Activated CD4-positive, alpha-beta T cell treated with anti-CD3 and anti-CD28 coated beads, Interleukin-2, amount 50 U/mL, for 48 hours (primary cell): ENCODE measurements at places on chromosomes 6 and 20.

GRCh38 chr6:52087498-52087999, at the start of gene PKHD1:
Gene PKHD1 (minus strand): TSS chr6:52087613. CDS start chr6:52084933, 2,680 bp downstream.
- DNase-seq = no peak

DNA sequence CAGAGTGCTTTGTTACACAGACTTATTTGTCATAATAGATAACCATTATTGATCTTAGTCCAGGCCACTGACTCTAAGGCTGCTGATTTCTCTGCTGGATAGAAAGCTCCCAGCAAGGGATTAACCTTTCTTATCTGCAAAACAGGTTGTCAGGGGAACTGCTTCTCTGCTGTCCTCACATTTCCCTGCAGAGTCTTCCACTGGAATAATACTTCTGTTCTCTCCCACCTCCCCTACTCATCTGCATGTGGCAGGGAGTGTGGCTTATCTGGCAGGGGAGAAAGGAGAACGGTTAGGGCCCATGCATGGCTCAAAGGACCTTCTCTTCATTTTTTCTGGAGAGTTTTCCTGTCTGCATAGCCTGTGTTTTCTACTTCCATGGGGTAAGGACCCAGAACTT, 86.2 kb downstream of the LAMP5 start:
- DNase-seq = no peak

GRCh38 chr6:12291071-12291838, 1.1 kb downstream of the EDN1 start:
- no peak for DNase-seq

- DNase-seq = no peak
Observed at GRCh38 chr20:61285691-61286090, 33.6 kb downstream of the CDH4 start.

DNA sequence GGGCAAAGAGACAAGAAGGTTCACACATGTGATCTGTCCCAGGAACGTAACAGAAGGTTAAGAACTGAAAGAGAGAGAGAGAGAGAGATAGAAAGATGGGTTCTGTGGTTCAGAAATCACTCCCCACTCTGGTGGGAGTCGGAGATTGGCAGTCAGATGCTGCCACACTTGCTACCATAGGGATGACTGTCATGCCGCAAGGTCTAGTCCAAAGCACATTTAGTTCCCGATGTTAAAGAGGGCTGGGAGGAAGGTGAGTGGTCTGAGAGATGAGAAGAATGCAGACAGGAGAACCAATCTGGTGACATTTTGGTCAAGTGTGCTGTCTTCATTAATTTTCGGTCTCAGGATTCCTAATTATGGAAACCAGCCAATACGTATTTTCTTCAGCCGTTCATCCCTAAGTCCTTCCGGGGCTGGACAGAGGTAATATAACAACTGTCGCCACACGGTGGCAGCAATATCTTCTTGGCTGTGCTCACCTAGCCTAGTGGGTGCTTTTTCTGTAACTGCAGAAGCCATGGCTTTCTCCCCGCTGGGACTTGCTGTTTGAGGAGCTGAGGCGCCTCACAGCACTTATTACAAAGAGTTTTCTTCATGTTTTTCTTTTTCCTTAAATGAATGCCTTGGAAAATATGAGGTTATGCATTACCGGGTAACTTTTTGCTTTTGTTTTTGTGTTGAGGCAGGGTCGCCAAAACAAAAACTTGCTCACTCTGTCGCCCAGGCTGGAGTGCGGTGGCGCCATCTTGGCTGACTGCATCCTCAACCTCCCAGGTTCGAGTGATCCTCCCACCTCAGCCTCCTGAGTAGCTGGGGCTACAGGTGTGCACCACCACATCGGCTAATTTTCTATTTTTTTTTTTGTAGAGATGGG, 46.0 kb downstream of the SLC35D3 start:
- DNase-seq = peak; percentile 68

GRCh38 chr6:155628306-155628705, 172.7 kb upstream of the NOX3 start:
- DNase-seq = peak; percentile 59

- no peak for DNase-seq
Observed at GRCh38 chr20:39630215-39630908, 668.2 kb downstream of the DHX35 start.

DNA sequence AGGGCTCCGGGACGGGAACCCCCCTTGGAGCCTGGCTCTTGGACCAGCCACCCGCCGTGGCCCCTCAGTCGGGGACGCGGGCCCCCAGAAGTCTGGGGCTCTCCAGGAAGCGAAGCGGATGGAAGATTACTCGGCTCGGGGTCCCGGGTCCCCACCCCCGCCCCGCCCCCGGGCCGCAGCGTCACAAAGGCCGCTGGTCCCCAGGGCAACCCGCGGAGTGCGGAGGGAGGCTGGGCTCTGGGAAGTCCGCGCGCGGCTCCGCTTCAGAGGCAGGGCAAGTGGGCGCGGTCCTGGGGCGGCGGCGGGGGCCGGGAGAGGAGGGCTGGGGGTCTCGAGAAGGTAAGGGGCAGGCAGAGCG, at the start of gene FNDC11:
FNDC11 (plus strand) TSS at position 227 of the 358 bp plus-strand sequence. CDS start 1,505 bp downstream, outside the sequence.
- peak; percentile 37 for DNase-seq

- DNase-seq = no peak
Observed at GRCh38 chr6:71332012-71332411, 43.4 kb downstream of the OGFRL1 start.

GRCh38 chr6:125123051-125123450, 30.5 kb upstream of the TPD52L1 start:
- no peak for DNase-seq

GRCh38 chr6:14270925-14271788, 153.6 kb downstream of the CD83 start:
- DNase-seq = peak; percentile 74

- DNase-seq = no peak
Observed at GRCh38 chr20:17987988-17988387, 19.2 kb downstream of the MGME1 start.

DNA sequence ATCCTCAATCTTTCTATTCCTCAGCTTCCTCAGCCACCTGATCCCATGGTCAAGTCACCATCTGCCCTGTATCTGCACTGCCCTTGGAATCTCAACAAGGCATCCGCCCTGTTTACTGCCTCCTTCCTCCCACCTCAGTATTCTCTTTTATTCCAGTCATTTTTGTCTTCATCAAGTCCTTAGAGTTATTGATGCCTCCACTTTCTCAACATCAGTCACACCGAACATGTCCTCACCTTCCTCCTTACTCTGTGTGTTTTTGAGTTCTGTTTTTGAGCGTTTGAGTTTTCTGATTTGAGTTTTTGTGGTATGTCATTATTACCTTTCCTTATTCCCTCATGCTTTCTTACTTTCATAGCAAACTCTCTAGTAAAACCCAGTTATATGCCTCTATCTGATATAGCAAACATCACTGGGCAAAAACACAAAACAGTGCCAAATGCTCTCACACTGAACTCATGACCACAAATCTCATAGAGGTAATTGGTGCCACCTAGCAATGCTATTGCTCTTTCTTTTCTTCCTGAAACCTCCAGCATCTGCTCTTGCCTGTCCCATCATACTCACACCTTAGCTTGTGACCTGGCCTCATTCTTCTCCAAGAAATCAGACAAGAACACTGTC, 11.8 kb upstream of the GNRH2 start:
- no peak for DNase-seq
